ENCODE measurements at places on chromosomes 5 and 9. TPM values are rescaled to one million over a fixed set of nuclear protein-coding genes. Genes with fewer than 3 reads are reported as not detected.

Gene FCN2
- not detected for total RNA-seq

Gene MSMP
- not detected for total RNA-seq

Gene PCDHB14
- 4.4 TPM for total RNA-seq

Gene NXNL2
- total RNA-seq: not detected

Gene PCDHGA10
- 11.0 TPM for total RNA-seq

Gene TMEM252
- not detected for total RNA-seq
